Suppressor macrophage (primary cell): ENCODE measurements at places on chromosomes 12 and 14.

- peak; percentile 4 for DNase-seq
Observed at GRCh38 chr12:75177997-75178396, 31.6 kb downstream of the KCNC2 start.

- no peak for DNase-seq
Observed at GRCh38 chr12:44848703-44849085, 27.4 kb downstream of the NELL2 start.

DNA sequence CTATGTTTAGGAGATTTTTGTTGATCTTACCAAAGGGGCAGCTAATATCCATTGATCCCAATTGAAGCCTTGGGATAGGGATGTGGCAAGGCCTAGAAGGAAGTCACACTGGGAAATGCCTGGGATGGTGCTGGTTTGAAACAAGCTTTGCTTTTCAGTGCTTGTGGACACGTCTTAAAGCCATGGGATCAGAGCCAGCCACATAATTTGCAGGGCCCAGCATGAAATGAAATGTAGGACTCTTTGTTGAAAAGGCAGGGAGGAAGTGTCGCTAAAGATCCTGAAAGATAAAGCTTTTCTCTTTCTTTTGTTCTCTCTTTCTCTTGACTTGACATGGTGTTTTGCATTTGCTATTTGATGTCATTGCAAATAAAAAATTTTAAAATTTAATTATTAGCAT is 5.0 kb downstream of the TTC9 start:
- DNase-seq, result no peak

- no peak for DNase-seq
Observed at GRCh38 chr12:51785906-51786305, 62.6 kb downstream of the FIGNL2 start.

DNA sequence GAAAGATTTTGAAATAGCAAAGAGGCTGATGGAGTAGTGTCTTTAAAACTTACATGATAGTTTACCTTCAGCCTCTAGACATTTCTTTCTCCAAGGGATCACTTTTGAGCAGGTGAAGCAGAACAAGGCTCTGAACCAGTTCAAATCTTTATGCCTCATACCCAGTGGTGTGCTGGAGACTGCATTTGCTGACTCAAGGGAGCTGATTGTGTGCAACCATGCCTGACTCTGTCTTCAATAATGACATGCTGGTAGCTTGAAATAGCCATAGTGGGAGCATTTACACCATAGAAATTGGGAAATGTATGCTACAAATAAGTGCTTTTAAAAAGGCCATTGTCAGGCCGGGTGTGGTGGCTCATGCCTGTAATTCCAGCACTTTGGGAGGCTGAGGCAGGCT is 482.0 kb downstream of the TMTC2 start:
- no peak for DNase-seq

DNA sequence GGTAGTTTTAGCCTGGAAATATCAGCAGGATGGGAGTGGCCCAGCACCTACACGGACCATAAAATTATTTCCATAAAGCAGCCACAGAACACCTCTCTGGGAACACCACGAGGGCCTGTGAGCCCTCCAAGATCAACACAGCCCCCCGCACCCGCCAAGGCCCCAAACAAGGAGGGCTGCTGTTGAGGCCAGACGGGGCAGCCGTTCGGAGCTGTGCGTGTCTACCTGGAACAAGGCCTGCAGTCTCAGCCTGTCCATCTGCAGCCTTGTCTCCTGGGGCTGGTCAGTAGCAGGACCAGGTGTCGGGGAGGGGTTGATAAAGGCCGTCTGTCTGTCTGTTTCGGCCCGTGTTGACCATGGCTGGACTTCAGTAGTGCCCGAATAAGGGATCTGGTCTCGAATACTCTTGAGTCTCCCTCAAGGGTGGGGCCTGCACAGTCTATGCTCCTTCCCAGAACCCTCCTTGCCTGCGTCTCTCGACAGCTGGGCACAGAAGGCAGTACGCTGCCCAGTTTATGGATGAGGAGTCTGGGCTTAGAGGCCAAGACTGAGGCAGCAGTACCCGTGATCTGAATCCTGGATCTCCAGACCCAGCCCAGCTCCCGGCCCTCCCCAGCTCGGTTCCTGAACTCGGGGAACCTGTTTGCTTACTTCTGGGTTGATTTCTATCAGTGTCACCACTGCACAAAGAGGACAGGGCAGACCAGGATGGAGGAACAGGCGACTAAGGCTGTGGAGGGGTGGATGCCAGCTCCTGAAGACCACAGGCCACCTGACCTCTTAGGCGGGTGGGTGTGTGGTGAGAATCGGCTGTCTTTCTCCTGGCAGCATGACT is 23.1 kb upstream of the DLK1 start:
- DNase-seq, result no peak

DNA sequence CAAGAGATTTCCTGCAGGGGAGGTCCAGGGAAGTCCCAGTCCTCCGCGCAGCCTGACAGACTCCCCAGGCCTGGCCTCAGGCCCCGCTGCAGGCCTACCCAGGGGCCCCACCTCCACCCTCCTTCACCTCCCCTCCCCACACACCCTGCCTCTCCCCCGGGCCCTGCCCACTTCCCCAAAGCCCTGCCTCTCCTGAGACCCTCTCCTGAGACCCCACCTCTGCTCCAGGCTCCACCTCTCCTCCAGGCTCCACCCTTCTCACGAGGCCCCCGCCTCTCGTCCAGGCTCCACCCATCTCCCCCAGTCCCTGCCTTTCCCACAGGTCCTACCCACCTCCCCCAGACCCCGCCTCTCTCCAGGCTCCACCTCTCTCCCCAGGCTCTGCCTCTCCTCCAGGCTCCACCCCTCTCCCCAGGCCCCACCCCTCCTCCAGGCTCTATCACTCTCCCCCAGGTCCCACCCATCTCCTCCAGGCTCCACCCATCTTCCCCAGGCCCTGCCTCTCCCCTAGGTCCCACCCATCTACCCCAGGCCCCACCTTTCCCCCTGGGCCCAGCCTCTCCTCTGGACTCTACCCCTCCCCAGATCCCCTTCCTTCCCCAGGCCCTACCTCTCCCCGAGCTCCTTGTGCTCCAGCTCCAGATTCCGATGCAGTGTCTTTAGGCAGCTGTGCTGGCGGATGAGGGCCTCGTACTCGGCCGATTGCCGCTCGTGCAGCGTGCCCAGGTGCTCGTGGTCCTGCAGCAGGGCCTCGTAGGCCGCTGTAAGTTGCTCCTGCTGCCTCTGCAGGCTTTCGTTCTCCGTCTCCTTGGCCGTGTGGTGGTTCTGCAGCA is 58.8 kb upstream of the GPR68 start:
- DNase-seq, result no peak

- no peak for DNase-seq
Observed at GRCh38 chr14:103690332-103690731, 24.9 kb downstream of the XRCC3 start.

DNA sequence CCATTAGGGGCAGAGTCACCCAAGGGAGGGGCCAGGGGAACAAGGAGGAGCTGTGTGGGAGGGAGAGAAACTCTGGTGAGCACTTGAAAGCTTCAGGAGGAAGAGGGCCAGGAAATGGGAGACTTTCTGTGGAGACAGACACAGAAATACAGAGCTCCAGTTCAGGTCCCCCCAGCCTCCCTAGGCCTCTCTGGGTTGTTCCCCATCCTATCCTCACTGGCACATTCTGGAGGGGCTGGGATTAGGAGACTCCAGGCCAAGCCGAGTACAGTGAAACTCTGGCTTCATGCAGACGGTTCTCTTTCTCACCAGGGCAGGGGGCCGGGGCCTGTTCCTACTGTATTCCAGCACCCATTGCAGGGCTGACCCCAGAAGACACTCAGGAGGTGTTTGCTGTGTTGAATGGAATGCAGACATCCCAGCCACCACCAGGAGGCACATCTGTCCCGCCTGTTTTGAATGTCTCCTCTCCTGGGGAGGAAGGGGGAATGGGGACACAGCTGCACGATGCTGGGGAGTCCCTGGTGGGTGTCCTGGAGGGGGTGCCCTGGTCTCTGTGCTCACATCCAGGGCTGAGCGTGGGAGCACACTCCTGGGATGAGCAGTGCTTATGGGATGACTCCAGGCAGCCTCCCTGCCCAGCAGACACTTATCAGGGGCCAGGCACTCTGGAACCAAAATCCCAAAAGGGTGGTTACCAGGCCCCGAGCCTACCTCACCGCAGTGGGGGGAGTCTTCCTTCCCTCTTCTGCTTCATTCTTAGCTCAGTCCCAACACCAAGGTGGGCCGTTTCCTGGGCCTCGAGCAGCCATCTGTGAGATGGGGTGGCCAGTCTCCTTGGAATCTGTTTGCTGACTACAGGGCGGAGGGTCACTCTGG is 5.5 kb upstream of the KRT84 start:
- peak; percentile 40 for DNase-seq

DNA sequence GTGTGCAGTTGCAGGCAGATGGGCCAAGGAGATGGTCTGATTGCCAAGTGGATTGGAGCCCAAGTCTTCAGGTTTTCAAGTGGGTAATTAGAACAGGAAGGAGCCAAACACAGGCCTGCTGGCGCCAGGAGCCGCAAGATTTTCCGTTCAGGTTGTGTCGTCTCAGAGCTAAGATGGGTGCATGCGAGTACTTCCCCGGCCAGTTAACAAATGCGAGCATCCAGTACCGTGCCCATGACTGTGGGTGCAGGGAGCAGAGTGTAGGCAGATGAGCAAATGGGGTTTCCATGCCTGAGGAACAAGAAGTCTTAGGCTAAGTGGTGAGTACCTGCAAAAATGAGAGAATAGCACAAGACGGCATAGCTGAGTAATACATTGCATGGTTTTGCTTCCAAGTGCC is 90.5 kb downstream of the CHST11 start:
- DNase-seq, result no peak

GRCh38 chr12:105644770-105645169 is 314.3 kb downstream of the C12orf75 start:
- DNase-seq, result no peak

DNA sequence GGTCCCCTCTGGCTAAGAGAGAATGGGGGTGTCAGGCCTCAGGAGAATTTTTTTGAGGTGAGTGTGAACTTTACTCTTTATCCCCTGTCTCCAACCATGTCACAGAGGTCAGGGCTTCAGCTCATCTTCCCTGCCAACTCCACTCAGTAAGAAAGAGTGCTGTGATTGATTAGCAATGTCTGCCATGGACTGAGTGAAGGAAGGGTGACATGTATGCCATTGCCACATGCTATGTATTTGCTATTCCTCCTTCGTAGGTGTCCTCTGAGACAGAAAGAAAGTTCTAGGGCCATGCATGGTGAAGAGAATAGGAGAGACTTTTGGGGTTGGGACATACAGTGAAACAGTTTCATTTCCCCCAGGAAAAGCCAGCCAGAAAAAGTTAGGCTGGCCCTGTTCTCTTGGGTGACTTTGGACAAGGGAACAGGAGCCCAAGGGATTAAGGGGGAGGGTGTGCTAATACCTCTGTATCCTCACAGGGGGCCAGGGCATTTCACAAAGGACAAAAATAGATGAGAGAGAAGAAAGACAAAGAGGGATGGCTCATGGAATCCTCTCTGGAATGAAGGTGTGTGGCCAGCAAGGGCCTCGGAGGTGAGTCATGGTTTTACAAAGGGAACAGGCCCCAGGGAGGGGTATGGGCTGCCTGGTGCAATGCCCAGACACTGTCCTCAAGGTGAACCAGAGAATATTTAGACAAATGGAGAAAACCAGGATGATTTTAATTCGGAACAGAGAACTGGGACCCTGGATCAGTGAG is 13.9 kb upstream of the MYL2 start:
- no peak for DNase-seq

GRCh38 chr14:96929950-96930349 is 132.8 kb downstream of the VRK1 start:
- DNase-seq, result no peak

- DNase-seq, result no peak
Observed at GRCh38 chr12:17579205-17580026, 510.6 kb downstream of the RERGL start.

DNA sequence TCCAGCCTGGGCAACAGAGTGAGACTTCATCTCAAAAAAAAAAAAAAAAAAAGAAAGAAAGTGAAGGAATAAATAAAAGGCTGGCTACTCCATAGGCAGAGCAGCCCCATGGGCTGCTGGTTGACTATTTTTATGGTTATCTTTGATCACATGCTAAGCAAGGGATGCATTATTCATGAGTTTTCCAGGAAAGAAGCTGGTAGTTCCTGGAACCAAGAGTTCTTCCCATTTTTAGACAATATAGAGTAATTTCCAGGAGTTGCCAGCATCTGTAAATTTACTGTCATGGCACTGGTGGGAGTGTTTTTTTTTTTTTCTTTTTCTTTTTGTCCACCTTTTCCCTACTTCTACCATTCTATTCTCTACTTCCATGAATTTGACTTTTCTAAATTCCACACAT is 24.2 kb downstream of the FGD4 start:
- DNase-seq, result no peak

DNA sequence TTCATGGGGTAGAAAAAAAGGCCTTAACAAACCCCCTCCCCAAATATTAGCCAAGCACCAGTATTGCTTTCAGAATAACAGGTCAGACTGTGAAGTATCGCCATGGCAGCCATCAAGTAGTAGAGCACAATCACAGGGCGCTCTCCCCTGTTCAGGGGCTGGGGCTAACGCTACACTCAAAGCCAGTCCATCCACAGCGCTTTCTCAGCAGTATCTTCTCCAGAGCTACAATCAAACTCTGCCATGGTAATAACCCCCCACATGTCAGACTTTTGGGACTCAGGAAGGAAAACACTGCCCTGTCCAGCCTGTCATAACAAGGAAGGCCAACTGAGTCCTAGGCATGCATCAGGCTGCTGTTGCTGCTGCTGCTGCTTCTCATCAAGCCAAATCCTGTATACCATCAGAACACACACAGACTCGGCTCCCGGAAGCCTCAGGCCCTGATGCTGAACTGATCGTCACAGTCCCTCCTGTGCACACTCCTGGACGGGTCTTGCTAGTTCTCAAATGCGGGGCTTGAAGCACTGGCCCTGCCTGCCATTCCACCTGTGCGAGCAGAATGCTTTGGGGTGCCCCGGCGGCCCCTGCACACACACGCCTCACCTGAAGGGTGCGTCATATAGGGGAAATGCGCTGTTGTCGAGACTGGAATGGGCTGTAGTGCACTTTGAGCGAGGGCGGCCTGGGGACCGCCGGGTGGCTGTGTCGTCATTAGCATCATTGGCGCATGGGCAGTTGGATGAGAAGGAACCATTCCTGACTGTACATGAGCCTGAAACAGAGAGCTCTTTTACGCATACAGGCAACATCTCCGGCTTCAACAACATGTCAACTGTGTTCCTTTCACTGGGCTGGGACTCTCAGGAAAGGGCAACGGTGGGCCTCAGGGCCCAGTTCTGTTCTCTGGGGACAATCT is 47.6 kb downstream of the SH2B3 start:
- DNase-seq, result no peak

GRCh38 chr12:20154052-20154451 is 214.3 kb upstream of the PDE3A start:
- peak; percentile 23 for DNase-seq

GRCh38 chr12:120337730-120338129 is 10.2 kb upstream of the PLA2G1B start:
- no peak for DNase-seq

GRCh38 chr12:120283318-120283717 is 8.4 kb downstream of the RNU4-2 start:
- DNase-seq, result no peak

- no peak for DNase-seq
Observed at GRCh38 chr12:14540801-14541462, 26.8 kb downstream of the PLBD1 start.

- DNase-seq, result peak; percentile 46
Observed at GRCh38 chr12:110760204-110760609, 17.5 kb upstream of the PPP1CC start.
